ENCODE measurements at places on chromosomes 2 and 18.

- DNase-seq, result no peak
Measured at GRCh38 chr2:136497709-136498108, 267.6 kb upstream of the THSD7B start.

- DNase-seq, result peak; percentile 3
Measured at GRCh38 chr18:39561126-39561525, 1995.5 kb upstream of the CELF4 start.

GRCh38 chr2:8974016-8974415 is 29.5 kb downstream of the MBOAT2 start:
- DNase-seq, result no peak

GRCh38 chr2:103009871-103010270 is 248.0 kb downstream of the TMEM182 start:
- no peak for DNase-seq

- DNase-seq, result no peak
Measured at GRCh38 chr18:54260396-54261072, 8.8 kb upstream of the POLI start.

GRCh38 chr2:54424555-54425163 is 31.5 kb upstream of the SPTBN1 start:
- DNase-seq, result no peak

GRCh38 chr2:232466221-232466620 is 10.3 kb downstream of the ALPI start:
- DNase-seq, result no peak

GRCh38 chr2:43519643-43520221 is 76.1 kb downstream of the THADA start:
- peak; percentile 48 for DNase-seq

DNA sequence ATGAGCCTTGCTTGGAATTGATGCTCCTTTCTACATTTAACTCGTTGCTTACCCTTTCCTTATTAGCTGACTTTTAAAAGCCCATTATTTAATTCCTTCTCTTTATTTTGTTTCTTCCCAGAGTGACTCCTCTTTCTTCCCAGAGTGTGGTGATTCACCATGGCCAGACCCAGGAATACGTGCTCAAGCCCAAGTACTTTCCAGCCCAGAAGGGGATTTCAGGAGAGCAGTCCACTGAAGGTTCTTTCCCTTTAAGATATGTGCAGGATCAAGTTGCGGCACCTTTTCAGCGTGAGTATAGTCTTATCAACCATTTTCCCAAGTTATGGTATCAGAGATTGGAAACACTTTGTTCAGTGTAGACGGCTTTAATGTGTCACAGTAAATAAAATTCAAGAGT is 163.7 kb downstream of the LTBP1 start:
- no peak for DNase-seq

DNA sequence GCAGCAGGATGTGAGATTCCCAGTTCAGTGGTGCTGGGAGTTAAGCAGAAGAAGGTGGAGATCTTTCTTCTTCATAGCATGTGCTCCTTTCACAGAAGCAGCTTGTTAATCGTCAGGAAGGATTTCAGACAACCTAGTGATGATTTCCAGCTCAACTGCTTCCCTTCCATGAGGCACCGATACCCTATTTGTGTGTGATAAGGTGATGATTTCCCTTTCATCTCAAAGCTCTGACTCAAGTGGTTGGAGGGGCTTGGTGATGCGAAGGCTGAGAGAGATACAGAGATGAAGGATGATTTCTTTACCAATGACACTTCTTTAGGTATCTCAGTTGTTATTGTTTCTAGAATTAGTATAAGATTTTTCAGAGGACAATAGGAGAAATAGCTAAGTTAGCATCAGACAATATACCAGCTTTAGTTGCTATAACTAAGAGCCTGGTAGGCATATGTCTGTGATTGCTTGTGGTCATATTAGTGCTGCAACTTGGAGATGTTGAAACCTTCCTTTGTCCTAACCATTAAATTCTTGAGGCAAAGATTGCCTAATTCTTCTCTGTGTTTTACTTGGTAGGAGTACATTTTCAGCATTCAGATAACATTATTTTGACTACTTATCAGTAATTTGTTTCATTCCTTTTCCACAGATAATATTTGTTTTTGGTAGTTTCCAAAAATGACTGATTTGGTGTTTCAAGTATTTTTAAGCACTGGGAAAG is 111.3 kb downstream of the PLCL1 start:
- no peak for DNase-seq

- DNase-seq, result no peak
Measured at GRCh38 chr2:16204886-16205620, 264.7 kb downstream of the MYCN start.

DNA sequence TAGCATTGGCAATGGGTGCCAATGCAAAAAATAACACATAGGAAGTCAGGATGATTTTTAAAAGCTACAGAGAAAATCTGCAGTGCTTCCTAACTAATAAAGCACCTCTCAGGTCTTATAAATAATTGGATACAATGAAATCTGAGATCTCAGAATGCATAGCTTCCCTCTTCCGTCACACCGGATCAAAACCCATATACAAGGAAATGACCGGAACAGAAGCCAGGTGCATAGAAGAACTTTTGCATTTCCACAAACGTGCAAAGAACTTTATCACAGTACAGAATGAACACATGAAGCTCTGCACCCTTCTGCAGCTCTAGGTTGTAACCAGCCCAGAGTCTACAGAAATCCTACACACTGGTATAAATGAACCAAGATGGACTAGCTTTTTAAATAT is 145.4 kb downstream of the TCF4 start:
- no peak for DNase-seq

DNA sequence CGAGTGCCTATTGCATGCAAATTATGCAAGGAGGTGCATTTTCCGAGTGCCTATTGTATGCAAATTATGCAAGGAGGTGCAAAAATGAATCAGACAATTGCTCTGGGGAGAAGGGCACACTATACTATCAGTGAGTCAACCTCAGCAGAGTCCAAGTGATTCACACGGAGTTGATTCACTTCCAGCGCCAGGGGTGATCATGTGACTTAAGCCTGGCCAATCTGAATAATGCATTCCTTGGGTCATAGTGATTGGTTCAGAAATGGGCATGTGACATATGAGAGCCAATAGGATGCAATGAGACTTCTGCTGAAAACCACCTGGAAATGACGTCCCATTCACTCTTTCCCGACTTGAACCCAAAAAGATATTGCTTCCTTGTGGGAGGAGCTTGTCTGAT is 152.2 kb downstream of the DAW1 start:
- DNase-seq, result no peak

GRCh38 chr2:26770986-26771586 is 7.0 kb downstream of the SLC35F6 start:
- peak; percentile 49 for DNase-seq

- no peak for DNase-seq
Measured at GRCh38 chr18:34085140-34085739, 139.5 kb downstream of the NOL4 start.

GRCh38 chr18:56541793-56542192 is 96.6 kb downstream of the TXNL1 start:
- peak; percentile 27 for DNase-seq

DNA sequence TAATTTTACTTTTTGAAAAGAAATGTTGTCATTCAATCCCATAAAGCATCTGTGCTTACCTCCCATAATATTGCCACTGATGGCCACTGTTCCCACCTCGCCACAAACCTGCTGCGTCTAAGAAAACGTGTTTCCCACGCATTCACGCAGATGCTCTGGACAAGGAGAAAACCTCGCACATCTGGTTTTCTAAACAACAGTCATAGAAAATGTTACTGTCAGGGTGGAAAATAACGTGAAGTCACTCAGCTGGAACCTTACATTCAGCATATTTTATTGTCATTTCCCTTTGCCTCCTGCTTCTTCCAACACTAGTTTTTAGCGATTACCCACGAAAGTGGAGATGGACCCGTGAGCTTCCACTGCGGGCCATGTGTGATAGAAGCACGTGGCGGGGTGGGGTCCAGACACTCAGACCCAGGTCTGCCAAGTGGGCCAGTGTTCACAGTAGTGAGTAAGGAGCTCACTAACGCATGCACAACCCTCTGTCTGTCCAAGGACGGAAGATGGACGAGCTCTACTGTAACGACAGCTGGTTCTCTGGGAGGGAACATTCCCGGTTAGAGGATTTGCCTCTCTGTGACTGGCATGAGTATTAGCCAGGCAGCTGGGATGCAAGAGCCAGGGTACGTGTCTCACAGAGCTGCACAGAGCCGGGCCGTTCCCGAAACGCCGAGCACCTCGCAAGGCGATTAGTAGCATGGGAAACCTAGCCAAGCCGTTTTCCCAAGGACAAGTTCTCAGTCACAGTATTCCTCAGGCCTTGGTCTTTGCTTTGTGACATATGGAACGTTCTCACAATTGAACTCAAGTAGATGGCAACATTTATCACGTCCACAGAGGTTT is 94.5 kb downstream of the MTCL1 start:
- DNase-seq, result no peak

DNA sequence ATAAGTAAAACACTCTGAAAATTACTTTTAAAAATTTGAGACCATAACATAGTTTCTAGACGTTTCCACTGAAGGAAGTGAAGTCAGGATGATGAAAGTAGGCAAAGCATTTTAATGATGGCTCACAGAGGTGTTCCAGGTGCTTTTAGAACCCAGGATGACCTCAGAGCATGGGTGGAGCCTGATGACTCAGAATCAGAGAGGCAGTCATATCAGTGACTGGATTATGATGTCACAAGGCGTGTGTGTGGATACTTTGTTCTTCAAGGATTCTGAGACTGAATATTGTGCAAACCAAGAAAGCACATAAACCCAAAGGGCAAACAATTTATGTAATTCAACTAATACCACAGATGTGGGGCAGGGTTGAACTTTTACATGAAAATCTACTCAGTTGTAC is 208.0 kb upstream of the FBXO11 start:
- no peak for DNase-seq

DNA sequence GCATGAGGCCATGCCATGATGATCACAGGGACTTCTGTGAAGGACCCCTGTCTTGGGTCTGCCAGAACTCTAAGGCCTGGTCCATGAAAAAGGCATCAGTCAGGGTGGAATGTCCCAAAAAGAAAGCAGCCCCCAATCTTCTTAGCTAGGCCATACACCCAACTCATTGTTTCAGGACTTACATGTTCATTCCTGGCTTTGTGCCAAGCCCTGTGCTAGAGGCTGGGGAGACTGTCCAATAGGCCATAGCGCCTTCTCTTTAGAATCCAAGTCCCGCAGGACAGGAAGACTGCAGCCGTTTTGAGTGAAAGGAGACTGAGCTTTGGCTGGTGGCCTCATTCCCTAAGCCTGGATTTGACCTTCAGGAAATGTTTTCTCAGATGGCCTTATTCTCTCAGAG is 247.3 kb downstream of the PRKCE start:
- no peak for DNase-seq

DNA sequence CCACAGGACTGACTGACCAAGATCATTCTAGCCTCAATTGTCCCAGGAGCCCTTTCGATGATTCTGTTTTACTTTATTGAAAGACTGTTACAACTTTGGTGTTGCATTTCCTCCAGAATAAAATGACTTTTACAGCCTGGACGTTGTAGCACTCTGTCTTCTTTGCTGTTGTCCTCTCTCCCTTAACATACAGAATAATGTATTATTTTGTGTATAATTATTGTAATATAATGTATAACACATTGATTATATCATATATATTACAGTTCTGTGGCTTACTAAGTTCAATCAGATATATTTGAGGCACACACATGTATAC is 380 bp upstream of the FANCL start:
- no peak for DNase-seq

DNA sequence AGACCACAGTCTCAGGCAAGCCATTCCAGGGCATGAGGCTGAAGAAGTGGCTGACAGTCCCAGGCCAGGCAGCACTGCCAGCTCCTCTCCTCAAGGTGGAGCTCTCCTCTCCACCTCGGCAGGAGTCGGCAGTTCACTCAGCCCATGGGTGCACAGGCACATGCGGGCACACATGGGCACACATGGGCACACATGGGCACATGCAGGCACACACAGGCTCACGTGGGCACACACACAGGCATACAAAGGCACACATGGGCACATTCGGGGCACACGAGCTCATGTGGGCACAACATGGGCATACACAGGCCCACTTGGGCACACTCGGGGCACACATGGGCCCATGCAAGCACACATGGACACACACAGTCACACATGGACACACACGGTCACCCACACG is 65.3 kb upstream of the TAF1B start:
- peak; percentile 19 for DNase-seq

DNA sequence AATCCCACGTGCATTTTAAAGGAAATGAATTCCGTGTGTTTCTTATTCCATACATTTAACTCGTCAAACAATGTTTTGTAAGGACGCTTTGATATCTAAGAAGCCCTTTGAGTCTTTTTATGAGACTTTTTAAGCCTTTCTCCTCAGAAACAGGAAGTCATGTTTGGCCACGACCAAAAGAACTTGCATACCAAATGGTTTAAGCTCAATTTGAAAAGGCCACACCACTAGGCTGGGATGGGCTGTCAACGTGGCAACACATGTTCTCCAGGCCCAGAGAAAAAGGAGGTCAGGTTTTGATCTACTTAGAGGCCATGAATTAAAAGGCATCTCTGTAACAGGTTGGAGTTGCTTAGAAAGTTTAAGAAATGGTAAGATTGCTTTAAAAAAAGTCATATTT is 441.8 kb downstream of the CMPK2 start:
- DNase-seq, result no peak

GRCh38 chr2:212538305-212539071 is at the start of gene ERBB4:
Gene ERBB4 (minus strand): TSS chr2:212538802. CDS start chr2:212538530, 272 bp downstream.
- DNase-seq, result peak; percentile 38

- peak; percentile 29 for DNase-seq
Measured at GRCh38 chr2:194491409-194492115, 1165.5 kb upstream of the SLC39A10 start.

DNA sequence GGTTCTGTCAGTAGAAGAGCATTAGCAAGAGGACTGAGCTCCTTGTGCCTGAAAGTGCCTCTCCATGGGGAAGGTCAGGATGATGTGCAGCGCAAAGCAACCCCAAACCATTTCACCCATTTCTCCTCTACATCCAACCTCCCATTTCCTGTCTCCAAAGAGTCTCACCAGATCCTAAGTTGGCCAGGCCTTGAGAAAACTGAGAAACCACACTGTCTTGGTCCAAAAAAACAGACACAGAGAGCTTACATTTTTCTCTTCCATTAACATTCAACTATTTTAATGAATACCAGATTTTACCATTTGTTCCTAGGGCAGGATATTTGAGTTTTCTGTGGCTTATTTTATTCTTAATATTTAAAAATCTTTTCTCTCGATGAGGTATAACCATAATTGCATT is 195.0 kb downstream of the EPHA4 start:
- no peak for DNase-seq

GRCh38 chr2:235598532-235599531 is 105.0 kb downstream of the AGAP1 start:
- no peak for DNase-seq

GRCh38 chr2:131030478-131030971 is 62.7 kb downstream of the FAM168B start:
- DNase-seq, result no peak

DNA sequence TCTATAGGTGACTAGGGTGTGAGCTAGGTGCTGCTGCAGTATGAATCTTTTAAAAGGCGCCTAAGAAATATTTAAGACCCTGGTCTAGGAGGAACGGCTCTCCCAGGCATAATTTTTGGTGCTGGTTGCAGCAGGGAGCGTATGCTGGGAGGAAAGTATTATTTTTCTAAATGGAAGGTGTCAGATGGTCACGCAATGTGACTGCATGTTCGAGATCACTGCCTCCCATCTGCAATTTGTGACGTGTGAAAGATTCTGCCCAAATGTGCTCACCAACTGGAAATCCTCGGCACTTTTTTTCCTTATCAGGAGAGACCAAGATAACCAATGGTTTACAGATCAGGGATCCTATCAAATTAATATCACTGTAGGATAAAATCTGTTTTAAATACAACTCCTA is 95.6 kb upstream of the KLHL14 start:
- no peak for DNase-seq
